ENCODE measurements at places on chromosomes 11 and 22.

GRCh38 chr11:134624166-134624920 lies 212.3 kb upstream of the B3GAT1 start:
- no peak for DNase-seq

GRCh38 chr22:30212363-30212995 lies 34.1 kb downstream of the LIF start:
- DNase-seq = no peak

DNA sequence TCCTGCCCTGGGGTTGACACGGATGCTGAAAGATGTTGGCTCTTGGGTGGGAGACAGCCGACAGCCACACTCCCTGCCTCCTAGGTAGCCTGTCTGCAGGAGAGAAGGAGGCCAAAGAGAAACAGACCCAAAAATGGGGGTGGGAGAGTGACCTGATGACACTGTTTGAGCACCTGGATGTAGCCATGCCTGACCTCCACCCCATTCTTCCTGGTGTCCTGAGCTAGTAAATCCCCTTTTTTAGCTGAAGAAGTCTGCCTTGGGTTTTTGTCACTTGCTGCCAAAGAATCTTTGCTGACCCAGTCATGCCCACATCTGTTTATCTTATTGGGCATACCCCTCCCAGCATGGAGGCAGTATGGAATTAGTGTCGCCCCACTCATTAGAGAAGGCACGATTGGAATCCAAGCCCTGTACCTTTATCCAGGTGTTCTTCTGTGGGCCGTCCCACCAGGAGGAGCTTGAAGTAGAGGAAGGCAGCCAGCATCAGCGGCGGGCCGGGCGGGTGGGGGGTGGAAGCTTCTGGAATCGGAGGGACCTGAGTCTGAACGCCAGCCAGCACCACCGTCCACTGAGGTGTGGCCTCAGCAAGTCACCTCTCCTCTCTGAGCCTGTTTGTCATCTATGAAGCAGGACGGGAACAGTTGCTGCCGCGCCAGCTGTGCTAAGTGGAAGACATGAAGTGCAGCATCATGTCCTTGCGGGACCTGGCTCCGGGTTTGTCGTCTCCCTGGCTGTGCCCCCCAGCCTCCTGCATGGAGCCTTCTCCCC lies 37.8 kb downstream of the IGHMBP2 start:
- DNase-seq = no peak

DNA sequence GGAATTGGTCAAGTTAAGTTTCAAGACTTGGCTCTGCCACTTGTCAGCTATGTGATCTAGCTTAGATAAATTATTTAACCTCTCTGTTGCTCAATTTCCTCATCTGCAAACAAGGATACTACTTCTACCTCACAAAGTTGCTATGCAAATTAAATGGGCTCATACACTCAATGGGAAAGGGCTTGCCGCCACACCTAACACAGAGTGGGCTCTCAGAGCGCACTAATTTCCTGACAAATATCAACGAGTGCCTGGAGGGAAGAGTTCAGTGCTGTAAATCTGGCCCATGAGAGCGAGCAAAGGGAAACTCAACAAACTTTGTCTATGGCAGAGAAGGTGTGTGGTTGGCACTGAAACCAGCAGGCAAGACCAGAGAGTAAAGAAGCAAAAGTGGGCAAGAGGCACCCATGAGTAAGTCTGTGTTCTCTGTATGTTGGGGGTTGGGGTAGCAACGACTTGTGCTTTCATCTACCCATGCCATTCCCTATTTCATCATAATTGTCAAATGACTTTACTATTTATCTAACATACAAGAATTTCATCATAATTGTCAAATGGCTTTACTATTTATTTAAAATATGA lies 60.7 kb upstream of the PHF21A start:
- DNase-seq = no peak
